ENCODE measurements at places on chromosomes 5 and 9.

DNA sequence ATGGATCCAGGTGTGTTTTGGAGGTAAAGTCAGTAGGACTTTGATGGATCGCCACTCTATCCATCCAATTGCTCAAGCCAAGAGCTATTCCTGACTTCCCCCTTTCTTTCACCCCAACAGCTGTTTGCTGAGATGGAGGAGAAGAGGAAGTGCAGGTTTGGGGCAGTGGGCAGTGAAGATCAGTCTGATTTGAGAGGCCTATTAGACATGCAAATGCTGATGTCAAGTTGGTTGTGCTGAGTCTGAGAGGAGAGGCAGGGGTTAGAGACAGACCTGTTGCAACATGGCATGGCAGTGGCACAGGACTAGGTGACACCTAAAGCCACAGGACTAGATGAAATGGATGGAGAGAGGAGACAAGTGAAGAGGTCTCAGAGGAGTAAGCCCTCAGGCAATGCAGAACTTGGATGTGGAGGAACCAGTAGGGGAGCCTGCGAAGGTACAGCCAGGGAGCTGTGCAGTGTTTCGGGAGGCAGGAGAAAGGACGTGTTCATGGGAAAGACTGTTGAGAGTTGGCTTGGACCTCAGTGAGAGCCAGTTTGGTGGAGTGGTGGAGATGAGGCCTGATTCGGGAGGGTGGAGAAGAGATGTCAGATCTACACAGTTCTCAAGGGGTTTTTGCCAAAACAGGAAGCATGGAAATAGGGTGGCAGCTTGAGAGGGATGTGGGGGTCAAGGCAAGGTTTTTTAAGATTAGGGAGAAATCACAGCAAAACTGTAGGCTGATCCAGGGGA is 175.0 kb downstream of the MACROH2A1 start:
- no peak for DNase-seq

DNA sequence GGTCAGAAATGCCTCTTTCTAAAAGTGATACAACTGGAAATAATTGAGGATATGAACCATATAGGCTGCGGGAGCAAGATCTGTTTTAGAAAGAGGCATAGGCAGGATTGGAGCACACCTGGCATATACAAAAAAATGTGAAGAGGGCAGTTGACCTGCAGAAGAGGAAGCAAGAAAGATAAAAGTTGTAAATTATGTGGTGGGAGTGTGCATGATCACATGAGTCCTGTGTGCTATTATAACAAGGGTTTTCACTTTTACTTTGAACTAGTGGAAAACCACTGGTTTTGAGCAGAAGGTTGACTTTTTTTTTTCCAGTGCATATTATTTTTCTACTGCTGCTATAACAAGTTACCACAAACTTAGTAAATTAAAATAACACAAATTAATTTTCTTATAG is 489.3 kb downstream of the ANXA1 start:
- DNase-seq = no peak

DNA sequence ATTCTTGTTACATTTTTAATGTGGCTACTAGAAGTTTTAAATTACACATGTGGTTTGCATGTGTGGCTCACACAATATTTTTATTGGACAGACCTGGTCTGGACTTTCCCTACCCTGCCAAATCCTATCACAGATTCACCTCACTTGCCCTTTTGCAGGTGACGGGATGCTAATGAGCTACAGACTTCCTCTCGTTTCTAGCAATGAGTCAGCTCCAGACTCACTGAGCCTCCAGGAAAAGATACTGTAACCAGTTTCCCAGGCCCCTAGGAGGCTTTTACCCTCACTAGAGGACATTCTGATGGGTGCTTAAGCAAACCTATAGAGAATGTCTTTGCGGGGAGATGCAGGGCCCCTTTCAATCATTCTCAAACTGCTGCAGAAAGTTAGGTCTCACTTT is 135.4 kb downstream of the WDR41 start:
- DNase-seq = peak; percentile 27

- no peak for DNase-seq
Measured at GRCh38 chr9:114395334-114395617, 7.5 kb upstream of the AKNA start.

GRCh38 chr5:79464695-79465332 is 49.1 kb downstream of the HOMER1 start:
- DNase-seq = no peak

GRCh38 chr5:132027027-132027426 is 15.6 kb upstream of the ACSL6 start:
- DNase-seq = no peak

- no peak for DNase-seq
Measured at GRCh38 chr5:88666761-88667495, 216.1 kb downstream of the MEF2C start.

GRCh38 chr9:16627521-16627920 is 242.9 kb downstream of the BNC2 start:
- no peak for DNase-seq

DNA sequence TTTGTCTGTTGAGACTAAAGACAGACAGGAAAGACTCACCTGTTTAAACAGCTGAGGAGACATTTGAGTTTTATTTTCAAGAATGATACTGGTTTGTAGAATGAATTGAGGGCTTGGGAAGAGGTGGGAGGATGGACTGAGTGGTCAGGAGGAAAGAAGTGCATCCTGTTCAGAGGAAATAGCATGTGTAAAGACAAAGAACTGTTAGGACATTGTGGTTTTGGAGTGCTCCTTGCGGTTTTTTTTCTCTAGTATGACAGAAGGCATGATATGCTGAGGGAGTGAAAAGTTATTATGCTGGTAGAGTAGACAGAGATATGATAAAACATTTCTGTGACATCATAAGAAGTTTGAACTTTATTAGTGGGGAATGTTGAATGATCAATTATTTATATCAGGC is 270.7 kb upstream of the ELAVL2 start:
- no peak for DNase-seq

- no peak for DNase-seq
Measured at GRCh38 chr5:131945551-131946168, at the start of gene MEIKIN. MEIKIN (minus strand) TSS chr5:131945663; CDS start chr5:131945505, 158 bp downstream.

- no peak for DNase-seq
Measured at GRCh38 chr9:133529457-133529856, 4.7 kb upstream of the MYMK start.

DNA sequence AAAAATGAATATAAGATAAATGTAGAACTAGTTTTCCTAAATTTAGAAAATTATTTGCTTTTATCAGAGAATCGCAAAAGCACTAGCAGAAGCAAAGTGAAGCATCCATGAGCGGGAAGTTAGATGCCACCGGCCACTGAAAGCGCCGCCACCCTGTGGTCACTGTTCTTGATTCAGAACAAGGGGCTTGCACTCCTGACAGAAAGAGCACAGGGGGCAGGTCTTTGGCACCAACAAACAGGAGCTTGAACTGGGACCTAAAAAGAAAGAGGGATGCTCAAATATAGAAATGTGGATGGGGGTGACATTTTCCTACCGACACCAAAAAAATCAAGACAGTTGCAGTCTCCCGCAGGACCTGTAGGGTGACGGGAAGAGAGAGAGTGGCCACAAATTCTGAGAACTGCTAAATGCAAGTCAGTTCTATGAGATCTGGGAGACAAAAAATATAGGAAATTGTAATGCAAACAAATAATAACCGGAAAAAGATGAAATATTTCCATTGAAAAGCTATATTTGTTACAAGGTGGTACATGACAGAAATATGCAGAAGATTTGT is 144.3 kb downstream of the CDH12 start:
- DNase-seq = no peak

DNA sequence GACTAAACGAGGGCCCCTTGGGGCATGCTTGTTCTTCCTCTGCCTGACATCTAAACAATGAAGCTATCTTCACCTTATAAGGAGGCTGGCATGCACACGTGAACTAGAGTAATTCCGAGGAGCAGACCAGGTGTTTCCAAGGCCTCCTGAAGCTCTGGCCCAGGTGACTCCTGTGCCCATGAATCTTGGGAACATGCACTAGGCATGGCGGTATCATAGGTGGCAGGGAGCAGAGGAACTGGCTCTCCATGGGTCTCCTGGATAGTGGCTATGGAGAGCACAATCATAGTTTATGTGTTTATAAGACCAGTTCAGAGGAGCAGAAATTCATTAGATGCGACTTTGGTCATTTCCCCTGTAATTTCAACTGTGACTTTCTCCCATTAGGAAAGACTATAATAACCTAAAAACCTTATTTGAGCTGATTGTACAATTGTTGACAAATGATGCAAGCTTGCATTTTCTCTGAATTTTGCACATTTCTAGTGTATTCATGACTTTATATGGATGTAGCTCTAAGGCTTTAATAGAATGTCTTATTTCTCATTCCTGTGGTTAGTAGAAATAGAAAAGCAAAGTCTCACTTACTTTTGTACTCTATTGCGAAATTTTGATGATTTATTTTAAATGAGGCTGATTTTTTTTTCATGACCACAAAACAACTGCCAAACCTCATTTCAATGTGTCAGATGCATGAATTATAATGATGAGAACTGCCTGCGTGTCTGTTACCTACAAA is 135.3 kb upstream of the RPS23 start:
- DNase-seq = no peak

GRCh38 chr5:72256536-72256935 is 63.5 kb downstream of the MRPS27 start:
- DNase-seq = no peak

DNA sequence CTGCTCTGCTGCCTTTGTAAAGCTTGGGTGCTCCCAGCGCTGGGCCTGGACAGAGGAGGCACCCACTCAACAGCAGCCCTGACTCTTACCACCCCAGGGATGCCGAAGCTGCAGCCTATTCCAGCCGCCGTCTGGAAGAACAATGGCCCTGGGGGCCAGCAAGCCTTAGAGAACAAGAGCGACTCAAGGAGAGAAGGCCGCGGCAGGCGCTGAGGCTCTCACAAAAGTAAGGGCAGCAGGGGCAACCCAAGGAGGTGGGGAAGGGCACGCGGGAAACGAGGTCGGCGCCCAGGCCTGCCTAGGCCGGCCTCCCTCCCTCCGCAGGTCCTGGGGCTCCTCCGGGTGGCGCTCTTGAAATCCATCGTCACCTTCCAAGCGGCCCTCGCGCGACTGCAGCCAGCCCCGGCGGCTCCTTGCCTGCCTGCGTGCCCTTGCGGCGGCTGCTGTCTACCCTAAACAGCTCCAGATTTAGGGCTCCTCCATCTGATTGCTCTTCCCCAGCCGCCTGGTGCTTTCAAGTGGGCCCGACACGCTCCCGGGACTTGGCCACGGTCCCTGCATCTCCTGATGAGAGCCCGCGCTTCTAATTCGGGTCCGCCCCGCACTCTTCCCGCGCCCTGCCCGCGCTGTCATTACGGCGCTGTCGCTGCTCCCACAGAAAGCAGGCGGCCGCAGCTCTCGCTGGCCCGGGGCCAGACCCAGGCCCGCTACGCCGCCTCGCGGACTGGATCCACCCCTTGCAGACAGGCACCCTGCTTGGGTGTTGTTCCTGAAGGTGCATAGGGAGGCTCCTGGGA is 213.3 kb downstream of the SEMA6A start:
- DNase-seq = no peak

GRCh38 chr9:119052339-119053030 is 316.8 kb downstream of the BRINP1 start:
- DNase-seq = no peak

DNA sequence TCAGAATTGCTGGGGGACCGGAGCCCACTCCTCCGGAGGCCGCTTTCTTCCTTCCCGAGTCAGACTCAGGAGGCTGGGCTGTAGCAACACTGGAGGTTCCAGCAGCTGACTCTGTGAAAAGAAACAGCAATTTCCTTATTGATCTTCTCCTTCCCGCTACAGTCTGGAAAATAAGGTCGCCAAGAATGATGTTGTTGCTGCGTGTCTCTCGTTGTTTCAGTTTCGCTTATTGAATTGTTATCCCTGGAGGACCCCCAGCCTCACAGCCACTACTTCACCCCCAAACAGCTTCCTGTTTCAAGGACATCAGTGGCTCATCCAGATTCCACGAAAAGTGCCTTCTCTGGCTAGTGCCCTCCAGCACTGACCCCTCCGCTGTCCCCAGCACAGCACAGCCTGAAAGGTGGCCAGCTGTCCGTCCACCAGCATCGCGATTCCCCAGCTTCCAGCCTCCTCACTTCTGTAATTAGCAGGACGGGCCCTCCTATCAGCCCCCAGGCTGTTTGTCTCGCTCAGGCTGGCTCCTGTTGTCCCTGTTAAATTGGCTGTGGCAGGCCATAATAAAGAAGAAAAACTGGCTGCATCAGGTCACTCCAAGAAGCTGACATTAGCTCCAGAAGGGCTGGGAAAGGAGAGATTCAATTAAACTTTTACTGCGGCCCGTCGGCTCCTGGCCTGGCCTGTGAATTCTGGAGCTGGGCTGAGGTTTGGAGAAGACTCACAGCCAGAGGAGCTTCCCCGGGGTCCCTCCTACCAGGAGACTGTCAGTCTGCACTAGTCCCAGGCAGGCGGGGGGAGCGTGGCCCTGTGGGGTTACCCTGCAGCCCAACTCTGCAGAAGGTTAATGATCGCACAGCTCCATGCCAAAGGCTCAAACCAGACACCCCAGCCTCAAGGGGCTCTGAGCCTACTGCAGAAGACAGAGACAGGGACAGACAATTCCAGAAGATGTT is 40.5 kb downstream of the OLFM1 start:
- no peak for DNase-seq

- no peak for DNase-seq
Measured at GRCh38 chr5:74122979-74123590, 497.1 kb downstream of the ARHGEF28 start.

Data from activated T-cell treated with anti-CD3 and anti-CD28 coated beads for 48 hours (primary cell).